ENCODE measurements at places on chromosomes 3 and 15.

DNA sequence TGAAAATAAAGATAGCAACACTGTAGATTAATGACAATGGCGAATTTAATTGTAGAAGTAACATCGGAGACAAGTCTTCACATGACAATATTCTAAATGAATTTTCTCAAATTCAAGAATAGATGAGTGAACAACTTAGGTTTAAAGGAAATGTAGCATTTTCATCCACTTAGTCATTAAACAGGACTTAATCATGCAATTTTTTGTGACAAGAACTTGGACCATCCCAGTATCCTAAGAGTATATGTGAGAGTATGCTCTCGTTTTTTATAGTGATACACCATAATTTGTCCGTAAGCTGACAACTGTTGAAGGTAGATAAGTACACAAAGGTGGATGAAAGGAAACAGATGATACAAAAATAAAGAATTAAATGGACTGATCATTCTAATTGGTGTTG is 81.5 kb downstream of the DLG1 start:
- no peak for DNase-seq

GRCh38 chr15:91113030-91113429 is 13.0 kb downstream of the SV2B start:
- no peak for DNase-seq

DNA sequence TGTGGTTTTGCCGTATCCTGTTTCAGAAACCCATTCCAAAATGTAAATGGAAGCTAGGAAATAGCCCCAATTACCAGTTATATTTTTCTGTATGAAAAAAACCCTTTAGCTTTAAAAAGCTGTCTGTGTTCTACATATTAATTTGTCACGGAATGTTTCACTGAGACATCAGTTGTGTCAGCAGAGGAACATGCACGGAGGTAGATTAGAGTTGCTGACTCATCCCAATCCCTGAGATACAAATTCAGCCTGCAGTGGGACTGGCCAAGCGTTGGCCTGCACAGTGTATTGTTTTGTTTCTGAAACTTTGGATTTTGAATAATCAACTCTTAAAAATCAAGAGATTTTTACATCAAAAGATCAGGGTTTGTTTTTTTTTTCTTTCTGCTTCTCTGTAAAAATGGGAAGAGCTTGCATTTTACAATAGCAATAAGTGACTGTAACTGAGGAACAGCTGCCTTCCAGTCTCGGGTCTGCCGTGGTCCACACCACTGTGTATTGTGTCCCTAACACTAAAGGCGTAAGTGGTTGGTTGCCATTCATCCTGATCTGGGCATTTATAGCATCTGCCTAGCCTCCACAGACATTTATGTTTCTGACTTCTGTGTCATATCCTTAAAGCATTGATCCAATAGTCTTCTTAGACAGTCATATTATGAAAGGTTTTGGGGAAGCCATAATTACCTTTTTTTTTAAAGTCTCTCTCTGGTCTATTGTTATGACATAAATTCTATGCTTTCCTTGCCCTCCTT is 218.1 kb downstream of the ADAMTSL3 start:
- peak; percentile 47 for DNase-seq

DNA sequence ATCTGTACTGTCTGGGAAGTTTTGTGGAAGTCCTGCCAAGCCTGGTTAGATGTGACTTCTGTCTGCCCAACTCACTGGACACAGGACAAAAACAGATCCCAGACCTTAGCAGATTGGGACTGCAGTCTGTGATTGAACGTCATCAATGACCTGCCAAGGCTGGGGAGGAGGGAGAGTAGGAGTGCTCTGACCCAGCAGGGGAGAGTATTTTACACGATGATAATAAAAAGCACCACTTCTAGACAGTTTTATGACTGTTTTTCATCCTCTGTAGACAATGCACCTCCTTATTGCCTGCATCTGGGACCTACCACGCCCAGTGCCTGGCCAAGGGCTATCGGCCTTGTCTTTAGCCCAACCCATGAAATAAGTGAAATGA is 102.3 kb upstream of the NR2E3 start:
- DNase-seq, result no peak

GRCh38 chr15:50531766-50532165 is 14.7 kb downstream of the USP50 start:
- no peak for DNase-seq

GRCh38 chr15:91710080-91710698 is 143.3 kb upstream of the SLCO3A1 start:
- no peak for DNase-seq

Data from MCF 10A (cell line).